ENCODE measurements at places on chromosomes 16 and 17. TPM values are rescaled to one million over a fixed set of nuclear protein-coding genes. Genes with fewer than 3 reads are reported as not detected.

- DNase-seq: no peak
- H3K27ac ChIP-seq: no peak overlapping the region
- H3K36me3 ChIP-seq: peaks cover 78% of the 10 kb centered on the region
- H3K4me1 ChIP-seq: peaks cover 96% of the 10 kb centered on the region
- no peaks in the 10 kb centered on the region for H3K27me3 ChIP-seq
- no peak overlapping the region for H3K4me3 ChIP-seq
These were observed 11.2 kb downstream of the IRF8 start for GRCh38 chr16:85909932-85910853.

DNA sequence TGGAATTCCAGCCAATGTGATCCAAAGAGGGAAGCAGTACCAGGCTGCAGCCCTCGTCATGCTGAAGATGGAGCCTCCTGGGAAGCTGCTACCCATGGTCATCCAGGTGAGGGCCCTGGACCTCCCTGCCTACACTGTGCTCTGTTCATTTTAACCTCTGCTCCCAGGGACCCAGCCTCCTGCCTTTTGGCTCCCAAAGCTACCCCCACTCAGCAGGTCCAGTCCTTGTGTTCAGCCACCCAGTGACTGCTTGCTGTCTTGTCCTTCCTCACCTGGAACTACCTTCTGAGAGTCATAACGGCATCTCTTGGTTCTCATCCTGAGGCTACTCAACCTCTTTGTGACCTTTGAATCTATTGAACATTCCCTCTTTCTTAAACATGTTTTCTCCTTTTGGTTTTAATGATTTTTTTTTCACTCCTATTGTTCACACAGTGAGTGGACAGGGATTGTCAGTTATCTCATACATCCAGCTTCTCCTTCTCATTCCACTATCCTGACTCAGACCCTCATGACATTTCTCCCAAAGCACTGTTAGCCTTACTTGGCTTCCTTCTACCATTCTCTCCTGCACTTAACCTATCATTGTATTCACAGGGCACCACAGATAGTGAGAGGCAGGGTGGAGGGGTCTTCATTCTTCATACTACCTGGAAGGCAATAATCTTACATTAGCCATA is 53.3 kb downstream of the GOSR1 start:
- H3K4me3 ChIP-seq: no peak overlapping the region
- H3K27me3 ChIP-seq: no peaks in the 10 kb centered on the region
- H3K36me3 ChIP-seq: no peaks in the 10 kb centered on the region
- DNase-seq: no peak

GRCh38 chr17:42289611-42290181 is 1.4 kb downstream of the STAT5A start:
- H3K4me1 ChIP-seq: peaks cover 59% of the 10 kb centered on the region
- no peaks in the 10 kb centered on the region for H3K36me3 ChIP-seq
- peak overlapping the region; percentile 86 for H3K27ac ChIP-seq
- peak overlapping the region; percentile 87 for H3K4me3 ChIP-seq
- DNase-seq: no peak

GRCh38 chr17:78474614-78475146 is 96.2 kb downstream of the PGS1 start:
- H3K36me3 ChIP-seq: no peaks in the 10 kb centered on the region
- H3K27ac ChIP-seq: peak overlapping the region; percentile 81
- H3K4me3 ChIP-seq: peak overlapping the region; percentile 52

GRCh38 chr17:40112191-40112711 is 9.5 kb upstream of the MSL1 start:
- peak overlapping the region; percentile 93 for H3K27ac ChIP-seq
- no peaks in the 10 kb centered on the region for H3K36me3 ChIP-seq
- peaks cover 10% of the 10 kb centered on the region for H3K27me3 ChIP-seq
- DNase-seq: no peak

DNA sequence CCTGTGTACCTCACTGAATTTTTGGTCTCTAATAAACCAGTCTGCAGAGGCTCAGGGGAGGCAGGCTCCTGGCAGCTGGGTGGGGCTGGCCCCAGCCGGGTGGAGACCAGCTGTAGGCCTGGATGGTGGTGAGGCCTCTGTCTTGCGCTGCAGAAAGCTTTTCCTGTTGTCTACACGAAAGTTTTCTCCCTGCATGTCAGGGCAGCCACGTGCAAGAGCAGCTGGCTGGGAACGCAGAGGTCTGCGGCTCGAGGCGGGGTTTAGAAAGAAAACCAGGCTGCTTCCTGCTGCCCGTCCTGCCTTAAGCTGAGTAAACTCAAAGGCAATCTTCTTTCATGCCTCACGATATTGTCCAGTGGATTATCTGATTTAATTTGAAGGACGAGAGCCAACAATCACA is 2.4 kb downstream of the SERPINF1 start:
- peak overlapping the region; percentile 85 for H3K27ac ChIP-seq
- DNase-seq: peak; percentile 71
- H3K4me3 ChIP-seq: peak overlapping the region; percentile 65
- no peaks in the 10 kb centered on the region for H3K36me3 ChIP-seq
- peaks cover 21% of the 10 kb centered on the region for H3K4me1 ChIP-seq

DNA sequence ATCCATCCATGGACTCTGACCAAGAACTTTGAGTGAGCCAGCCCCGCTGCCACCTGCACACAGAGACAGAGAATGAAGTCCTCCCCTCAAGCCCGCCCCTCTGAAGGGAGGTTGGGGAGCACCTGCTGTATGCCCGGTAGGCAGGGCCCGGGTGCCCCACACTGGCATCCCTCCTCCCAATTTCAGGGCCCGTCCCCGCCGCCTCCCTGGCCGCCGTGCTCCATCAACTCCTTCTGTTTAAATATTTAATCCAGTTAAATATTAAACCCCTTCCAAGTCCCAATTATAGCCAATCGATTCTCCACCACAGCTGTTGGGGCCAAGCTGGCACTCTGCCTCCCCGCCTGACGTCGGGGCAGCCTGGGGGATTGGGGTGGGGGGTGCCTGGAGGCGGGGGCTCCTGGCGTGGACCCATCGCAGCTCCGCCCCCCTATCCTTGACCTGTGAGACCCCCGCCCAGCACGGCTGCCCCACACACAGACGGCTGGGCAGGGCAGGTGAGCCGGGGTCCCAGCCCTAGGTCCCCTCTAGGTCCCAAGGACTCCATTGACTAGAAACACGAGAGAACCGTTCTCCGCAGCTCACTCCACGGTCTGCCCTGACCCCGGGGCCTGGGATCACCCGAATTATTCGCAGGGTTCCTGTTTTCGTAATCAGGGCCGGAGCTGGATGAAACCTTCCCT is 18.0 kb upstream of the CACNA1H start:
- H3K36me3 ChIP-seq: no peaks in the 10 kb centered on the region
- no peak for DNase-seq
- no peak overlapping the region for H3K27ac ChIP-seq

- no peaks in the 10 kb centered on the region for H3K36me3 ChIP-seq
- no peak overlapping the region for H3K27ac ChIP-seq
- no peak for DNase-seq
- H3K4me1 ChIP-seq: no peaks in the 10 kb centered on the region
These were observed 67.7 kb downstream of the NDEL1 start for GRCh38 chr17:8503368-8503767.

DNA sequence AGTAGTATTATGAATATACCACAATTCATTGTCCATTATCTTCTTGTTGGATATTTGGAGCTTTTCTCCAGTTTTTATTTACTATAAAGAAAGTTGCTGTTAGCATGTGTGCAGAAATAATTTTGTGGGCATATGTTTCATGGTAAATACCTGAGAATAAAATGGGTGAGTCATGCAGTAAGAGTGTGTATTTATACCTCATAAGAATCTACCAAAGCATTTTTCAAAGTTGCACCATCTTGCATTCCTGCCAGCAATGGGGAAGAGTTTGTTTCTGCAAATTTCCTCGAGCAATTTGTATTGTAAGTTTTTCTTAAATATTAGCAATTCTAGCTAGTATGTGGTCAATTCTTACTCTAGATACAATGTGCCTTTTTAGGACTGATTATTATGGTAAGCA is 7.9 kb upstream of the MON1B start:
- no peak overlapping the region for H3K27ac ChIP-seq
- H3K4me1 ChIP-seq: no peaks in the 10 kb centered on the region
- H3K27me3 ChIP-seq: peaks cover 5% of the 10 kb centered on the region
- DNase-seq: no peak

DNA sequence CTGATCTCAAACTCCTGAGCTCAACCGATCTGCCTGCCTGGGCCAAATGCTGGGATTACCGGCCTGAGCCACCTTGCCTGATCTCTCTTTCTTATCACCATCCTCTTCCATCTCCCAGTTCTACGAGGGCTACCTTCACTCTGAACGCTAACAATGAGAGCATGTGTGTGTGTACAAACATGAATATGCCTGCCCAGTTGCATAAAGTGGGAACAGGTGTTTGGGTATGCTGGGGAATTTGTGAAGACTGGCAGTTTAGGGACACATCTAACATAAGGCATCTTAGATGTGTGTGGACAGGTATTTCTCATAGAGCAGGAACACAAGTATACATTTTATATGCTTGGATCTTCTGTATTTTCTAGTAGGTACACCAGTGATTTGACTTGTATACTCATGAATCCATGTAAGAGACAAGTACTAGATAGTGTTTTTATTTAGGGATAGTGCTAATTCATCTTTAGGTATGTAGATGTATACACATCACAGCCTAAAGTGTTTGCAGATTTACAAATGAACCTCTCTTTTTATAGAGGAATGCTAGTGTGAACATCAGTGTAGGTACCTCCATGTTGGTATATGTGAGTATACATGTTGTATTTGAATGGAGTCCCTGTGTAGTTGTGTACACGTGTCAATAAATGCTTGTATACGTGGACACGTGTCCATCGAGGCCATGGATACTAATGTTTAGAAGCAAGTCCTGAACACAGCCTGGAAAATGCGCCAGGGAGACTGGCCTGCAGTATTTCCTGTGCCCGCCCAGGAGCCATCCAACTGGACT is 1.2 kb upstream of the DLX4 start:
- peaks cover 5% of the 10 kb centered on the region for H3K36me3 ChIP-seq
- DNase-seq: no peak
- no peak overlapping the region for H3K27ac ChIP-seq
- H3K4me3 ChIP-seq: peak overlapping the region; percentile 78

Gene KRTAP4-9
- polyA plus RNA-seq: not detected

Gene MYOCD
- not detected for polyA plus RNA-seq

Gene CXCL16
- polyA plus RNA-seq: 2.2 TPM

Measured in immature natural killer cell (primary cell).